ENCODE measurements at places on chromosomes 2 and 18.

DNA sequence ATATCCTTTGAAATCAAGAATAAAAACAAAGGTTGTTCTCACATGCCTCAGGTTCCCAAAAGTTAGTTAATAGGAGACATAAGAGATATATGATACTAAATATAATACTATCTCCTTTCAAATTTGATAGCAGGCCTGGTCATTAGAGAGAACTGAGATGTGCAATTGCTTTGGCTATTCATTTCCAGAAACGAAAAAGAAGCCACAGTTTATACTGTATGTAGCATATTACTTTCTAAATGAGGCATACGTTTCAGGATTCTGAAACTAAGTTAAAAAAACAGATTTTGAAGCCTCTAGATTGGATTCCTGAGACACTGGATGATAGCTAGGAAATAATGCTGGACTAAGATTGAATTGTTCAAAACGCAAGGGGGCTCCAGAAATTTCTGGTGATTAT, 7.1 kb downstream of the PPP1R1C start:
- DNase-seq, result no peak

DNA sequence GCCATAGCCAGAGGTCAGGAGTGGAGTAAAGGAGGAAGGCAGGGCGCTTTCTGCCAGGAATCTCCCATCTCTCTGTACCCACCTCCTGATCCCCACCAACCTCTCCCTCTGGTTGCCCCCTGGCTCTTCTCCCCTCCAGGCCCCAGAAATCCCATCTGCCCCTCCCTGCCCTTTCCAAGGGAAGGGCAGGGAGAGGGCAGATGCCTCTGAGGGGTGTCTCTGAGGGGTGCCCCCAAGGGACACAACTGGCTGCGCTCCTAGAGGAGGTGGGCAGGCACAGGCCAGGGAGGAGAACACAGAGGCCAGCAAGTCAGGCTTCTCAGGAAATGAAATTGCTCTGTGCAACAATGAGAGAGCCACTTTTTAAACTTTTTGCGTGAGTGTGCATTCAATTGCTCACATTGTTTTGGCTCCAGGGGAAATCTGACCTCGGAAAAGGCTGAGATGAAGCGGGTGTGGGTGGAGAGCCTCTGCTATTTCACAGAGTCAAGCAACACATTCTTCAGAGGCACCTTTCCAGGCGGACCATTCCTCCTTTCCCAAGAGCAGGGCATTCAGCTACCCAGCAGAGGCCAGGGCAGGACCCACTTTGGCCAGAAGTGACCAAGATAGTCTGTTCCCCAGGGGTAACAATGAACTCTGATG, 125.5 kb downstream of the SMAD7 start:
- no peak for DNase-seq

DNA sequence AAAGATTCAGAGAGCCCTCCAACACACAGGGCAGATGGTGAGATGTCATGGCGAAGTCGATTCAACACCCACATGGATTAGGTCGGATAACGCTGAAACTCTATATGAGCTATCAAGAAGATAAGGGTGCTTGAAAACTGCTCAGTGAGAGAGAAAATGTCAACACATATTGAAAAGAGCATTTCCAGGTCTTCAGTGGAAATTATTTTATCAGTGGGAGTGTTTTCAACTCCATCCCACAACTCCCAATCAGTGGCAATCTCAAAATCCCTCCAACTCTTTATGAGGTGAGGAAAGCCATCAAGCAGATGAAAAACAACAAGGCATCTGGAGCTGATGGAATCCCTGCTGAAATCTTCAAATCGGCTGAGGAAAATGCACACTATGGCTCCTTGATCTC, 104.5 kb upstream of the KLHL14 start:
- DNase-seq, result no peak

- no peak for DNase-seq
These were observed 437.0 kb upstream of the MEIS1 start for GRCh38 chr2:65997961-65998360.

Data from activated T-cell treated with anti-CD3 and anti-CD28 coated beads, Interleukin-2, amount 50 U/mL, for 1 hour (primary cell).